SHP77 treated with DMSO at 0.1 percent for 48 hours (cell line): ENCODE measurements at places on chromosomes 4 and X.

- no peak for DNase-seq
Measured at GRCh38 chrX:11064851-11065600, 46.1 kb upstream of the HCCS start.

DNA sequence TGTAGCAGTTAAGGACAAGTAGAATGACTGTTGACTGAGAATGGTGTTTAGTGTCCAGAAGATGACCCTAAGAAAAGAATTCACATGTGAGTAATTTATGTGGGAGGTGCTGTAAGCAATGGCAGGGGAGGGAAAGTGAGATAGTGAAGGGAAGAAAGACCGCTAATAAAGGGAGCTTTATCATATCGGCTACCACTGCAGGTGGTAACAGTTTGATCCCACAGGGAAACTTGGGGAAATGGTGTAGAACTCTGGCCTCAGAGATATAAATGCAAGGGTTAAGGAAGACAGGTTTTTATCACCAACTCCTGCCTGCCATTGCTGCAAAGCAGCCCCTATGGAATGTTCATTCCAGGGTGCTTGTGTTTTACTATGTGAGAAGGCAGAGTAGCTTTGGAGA, 489.6 kb downstream of the STPG2 start:
- no peak for DNase-seq

- DNase-seq: no peak
Measured at GRCh38 chr4:78222575-78223186, 165.6 kb downstream of the FRAS1 start.

- no peak for DNase-seq
Measured at GRCh38 chr4:111074523-111075114, 451.7 kb upstream of the PITX2 start.

DNA sequence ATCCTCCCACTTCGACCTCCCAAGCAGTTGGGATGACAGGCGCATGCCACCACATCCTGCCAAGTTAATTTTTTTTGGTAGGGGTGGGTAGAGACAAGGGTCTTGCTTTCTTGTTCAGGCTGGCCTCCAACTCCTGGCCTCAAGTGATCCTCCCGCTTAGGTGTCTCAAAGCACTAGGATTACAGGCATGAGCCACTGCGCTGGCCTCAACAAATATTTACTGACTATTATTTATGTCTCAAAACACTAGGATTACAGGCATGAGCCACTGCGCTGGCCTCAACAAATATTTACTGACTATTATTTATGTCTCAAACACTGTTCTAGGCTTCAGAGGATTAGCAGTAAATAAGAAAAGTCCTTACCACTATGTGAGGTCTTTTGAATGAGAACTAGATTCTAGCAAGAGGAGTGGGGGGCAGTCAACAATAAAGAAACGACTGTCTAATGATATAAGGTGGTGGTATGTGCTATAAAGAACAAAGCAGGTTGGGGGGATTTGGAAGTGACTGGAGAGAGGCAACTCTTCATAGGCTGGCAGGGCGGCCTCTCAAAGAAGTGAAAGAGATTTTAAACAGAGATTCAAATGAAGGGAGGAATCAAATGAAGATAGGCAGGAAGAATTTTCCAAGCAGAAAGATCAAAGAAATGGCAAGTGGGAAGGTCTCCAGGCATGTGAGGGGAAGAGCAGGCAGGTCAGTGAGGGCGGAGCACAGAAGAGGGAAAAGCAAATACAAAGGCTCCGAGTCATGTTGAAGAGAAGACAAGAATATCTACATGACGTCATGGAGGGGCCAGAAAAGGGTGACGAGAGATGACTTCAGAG, 12.7 kb upstream of the ACSL1 start:
- DNase-seq: peak; percentile 7

DNA sequence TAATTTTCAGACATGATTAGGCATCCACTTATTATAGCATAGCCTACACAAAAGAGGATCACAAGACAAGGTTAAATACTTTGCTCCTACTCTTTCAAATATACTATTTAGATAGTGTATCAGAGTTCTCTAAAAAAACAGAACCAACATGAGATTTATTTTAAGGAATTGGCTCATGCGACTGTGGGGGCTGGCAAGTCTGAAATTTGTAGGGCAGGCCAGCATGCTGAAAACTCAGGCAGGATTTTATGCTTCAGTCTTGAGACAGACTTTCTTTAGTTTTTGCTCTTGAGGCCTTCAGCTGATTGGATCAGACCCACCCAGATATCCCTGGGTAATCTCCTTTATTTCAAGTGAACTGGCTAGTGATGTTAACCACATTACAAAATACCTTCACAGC, 169.5 kb downstream of the MAML3 start:
- no peak for DNase-seq

DNA sequence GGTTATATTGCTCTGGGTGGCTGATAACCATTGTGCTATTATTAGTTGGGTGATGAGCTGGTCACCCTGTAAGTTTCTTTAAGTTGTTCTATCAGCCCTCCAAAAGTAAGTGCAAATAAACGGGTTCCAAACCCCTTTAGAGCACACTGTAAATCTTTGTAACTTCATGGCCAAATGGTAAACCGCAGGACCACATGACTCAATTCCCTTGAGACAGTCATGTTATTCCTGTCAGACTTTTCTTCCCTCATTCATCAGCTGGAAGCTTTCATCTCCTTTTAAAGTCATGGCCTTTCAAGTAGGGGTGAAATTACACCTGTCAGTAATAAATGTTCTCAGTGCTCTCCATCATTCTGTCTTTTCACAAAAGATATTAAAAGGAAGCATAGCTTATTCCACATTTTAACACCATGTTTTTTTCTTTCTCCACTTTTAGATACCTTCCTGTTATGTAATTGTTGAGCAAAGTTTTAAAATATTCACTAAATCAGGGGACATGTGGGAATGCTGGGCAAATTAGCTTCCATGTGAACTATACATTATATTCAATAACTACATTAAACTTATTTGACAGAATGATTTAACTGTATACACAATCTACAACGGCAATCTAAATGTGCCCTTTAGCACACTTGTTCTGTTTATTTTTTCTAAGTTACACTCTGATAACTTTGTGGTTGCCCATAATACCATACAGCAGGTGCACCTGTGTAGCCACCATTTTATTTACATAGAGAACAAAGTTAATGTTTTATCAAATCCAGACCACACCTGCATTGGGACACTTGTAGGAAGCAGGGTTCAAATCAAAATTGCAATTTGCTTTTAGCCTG, 275.5 kb downstream of the CFAP299 start:
- DNase-seq: no peak

DNA sequence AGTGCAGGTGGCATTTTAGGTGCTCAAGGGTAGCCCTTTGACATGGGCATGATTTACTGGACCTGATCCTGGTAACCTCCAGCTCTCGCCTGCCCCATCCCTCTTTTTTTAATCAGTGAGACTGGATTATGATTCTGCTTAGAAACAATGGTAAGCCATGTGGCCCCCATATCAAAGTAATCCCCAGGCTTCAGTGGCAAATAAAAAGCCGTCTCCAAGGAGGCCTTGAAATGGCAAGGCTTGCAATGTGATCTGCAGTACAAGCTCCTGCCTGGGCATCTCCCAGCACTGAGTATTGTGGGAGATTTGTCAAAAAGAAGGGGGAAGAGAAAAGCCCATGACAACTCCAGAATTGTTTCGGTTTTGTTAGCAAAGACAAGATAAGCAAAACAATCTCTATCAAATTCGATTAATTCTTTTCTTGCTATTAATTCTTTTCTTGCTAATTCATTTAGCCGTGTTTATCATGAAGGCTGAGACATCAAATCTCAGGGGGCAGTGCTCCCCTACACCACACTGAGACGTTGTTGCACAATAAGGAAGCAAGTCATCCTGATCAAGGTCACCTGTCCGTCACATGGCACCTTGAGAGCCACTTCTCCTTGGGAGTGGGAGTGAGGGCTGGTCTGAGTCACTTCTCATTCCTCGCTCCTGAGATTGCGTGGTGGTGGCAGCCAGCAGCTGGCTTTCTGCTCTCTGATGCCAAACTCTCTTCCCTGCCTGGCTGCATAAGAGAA, 312.7 kb upstream of the GATB start:
- no peak for DNase-seq

GRCh38 chr4:135185256-135185655, 983.7 kb upstream of the PABPC4L start:
- no peak for DNase-seq

DNA sequence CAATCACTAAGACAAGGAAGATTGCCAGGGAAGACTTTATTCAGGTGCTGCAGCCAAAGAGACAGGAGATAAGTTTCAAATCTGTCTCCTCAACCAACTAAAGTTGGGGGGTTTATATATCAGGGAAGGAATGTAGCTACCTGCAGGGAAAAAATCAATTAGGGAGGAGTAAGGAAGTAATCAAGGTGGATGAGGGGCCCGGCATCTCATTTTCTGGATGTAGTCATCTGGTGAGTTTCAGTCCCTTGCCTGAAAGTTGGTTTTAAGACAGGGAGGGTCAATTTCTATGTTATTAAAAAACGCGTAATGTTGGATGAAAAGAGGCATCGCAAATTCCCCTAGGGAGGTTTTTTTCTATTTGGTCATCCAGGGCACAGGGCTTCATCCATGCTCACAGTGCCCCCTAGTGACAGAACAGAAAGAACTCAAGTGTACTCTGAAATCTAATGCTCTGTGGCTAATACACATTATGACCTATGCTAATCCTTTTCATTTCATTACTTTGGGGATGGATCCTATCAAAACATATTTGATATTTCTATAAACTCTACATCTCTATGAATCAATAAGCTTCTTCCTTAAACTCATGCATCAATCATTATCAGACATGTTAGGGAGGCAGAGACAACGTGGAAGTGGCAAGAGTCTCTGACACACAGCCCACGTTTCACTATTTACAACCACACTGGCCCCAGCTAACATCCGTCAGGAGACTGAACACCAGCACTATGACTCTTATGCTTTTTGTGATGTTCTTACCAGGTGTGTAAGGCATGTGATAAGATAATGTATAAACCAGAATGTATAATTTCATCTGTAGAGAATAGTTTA, 1577.0 kb upstream of the TENM3 start:
- DNase-seq: peak; percentile 48

DNA sequence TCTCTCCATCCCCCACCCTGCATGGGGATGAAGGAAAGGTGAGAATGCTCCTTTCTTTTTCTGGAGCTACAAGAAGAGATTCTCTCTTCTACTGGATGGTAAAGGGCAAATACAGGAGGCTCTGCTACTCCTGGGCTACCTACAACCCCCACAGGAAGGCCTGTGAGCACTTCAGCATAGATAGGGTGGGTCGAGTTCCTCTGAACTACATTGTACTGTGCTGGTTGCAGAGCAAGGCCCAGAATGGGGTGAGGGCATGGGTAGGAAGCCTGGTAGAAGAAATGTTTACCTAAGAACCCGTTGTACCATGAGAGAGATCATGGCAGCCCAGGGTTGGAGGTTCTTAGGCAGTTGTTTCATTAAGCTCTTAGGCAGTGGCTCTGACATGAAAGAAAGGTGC, 510.4 kb downstream of the MID1IP1 start:
- no peak for DNase-seq

GRCh38 chr4:40875507-40876150, 125.9 kb downstream of the NSUN7 start:
- DNase-seq: no peak

- no peak for DNase-seq
Measured at GRCh38 chr4:48853604-48854394, 22.9 kb downstream of the OCIAD1 start.

DNA sequence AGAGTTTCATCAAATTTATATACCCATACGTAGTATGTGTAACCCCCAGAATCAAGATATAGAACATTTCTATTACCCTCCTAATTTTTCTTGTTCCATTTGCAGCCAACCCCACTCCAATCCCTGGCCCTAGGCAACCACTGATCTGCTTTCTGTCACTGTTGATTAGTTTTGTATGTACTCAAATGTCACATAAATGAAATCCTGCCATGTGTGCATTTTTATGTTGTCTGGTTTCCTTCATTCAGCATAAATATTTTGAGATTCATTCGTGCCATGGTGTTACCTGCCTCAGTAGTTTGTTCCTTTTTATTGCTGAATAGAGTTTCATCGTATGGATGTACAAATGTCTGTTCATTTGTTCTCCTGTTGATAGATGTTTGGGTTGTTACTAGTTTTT, 126.3 kb downstream of the MID1IP1 start:
- no peak for DNase-seq

GRCh38 chr4:142840516-142841123, 5.5 kb downstream of the INPP4B start:
- DNase-seq: no peak

- no peak for DNase-seq
Measured at GRCh38 chr4:183074288-183074990, 24.6 kb upstream of the WWC2 start.

GRCh38 chr4:7244331-7244665, 52.0 kb downstream of the SORCS2 start:
- no peak for DNase-seq

GRCh38 chr4:26157541-26157940, 163.3 kb upstream of the RBPJ start:
- no peak for DNase-seq

DNA sequence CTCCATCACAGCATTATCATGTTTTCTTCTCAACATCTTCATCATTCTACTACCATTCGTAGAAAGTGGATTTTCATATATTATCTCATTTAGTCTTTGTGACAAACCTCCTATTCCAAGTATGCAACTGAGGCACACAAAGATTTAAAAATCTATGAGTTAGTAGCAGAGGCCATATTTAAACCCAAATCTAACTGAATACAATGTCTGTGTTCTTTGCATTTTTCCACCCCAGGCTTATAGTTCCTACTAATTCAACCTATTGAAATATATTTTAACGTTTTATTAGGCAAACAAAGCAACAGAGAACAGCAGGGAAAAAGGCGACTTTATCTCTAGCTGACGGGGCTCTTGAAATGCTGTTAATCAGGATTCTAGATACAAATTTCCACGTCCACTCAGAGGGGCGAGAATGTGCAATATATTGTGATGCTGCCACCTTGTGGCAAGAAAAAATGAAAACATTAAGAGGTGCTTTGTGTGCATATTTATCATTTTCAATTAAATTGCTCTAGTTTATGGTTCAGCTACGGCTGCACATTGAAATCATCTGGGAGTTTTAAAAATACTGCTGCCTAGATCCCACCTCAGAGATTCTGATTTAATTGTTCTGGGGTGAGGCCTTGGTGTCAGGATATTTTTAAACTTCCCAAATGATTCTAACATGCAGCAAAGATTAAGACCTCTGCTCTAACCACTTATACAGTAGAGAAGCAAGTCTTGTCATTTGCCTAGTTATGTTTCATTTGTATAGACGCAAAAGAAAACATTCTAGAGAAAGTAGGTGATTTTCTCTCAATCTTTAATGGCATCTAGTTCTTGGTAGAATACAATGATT, 315.9 kb downstream of the MAPK10 start:
- peak; percentile 59 for DNase-seq

- no peak for DNase-seq
Measured at GRCh38 chr4:61212788-61213187, 12.7 kb downstream of the ADGRL3 start.

- DNase-seq: no peak
Measured at GRCh38 chrX:13022926-13023325, 21.5 kb downstream of the FAM9C start.
